Tibial nerve (tissue), 4 donors: ENCODE measurements at places on chromosomes 11 and 22. TPM values are rescaled to one million over a fixed set of nuclear protein-coding genes. Genes with fewer than 3 reads are reported as not detected.

FUT4 gene
- total RNA-seq = 9.0 TPM

ART1 gene
- total RNA-seq = 2.8 TPM

TSSK2 gene
- total RNA-seq = not detected

CDON gene
- 16.1 TPM for total RNA-seq

DNA sequence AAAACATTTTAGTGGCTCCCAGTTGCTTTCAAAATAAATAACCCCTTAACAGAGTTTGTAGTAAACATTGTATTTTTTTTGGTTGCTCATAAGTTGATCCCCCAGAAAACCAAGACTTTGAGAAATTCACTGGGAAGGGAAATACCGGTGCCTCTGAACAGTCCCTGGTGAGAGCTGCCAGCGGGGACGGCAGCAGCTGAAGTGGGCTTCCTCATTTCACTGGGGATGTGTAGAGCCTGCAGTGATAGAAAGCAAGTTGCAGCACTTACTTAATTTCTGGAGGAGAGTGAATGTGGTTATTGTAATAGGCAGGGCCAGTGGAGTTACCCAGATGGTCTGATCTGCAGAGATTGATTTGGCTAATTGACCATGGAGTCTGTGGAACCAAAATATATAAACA is 18.6 kb upstream of the MCHR1 start:
- no peak for DNase-seq

DNA sequence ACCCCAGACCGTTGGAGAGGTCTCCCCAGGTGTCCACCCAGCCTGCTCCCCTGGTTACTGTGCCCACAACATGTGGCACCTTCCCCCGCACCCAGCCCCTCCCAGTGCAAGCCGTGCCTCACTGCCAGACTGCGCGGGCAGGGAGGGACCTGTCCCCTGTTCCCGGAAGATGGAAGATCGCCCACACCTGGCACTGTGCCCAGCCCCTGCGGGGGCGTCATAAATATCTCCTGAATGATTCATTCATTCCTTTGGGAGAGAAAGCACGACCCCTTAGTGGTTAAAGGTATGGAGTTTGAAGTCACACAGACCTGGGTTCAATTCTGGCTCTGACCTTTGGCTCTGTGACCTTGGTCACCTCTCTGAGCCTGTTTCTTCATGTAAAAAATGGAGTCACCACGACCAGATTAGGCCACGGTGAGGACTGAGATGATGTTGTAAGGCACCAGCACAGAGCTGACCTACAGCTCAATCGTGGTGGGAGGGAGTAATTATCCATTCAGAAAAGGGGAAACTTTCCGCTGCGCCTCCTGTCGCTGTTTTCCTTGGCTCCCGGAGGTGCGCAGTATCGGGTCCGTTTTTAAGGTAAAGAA is 497 bp upstream of the SYT12 start:
- no peak for DNase-seq

DNA sequence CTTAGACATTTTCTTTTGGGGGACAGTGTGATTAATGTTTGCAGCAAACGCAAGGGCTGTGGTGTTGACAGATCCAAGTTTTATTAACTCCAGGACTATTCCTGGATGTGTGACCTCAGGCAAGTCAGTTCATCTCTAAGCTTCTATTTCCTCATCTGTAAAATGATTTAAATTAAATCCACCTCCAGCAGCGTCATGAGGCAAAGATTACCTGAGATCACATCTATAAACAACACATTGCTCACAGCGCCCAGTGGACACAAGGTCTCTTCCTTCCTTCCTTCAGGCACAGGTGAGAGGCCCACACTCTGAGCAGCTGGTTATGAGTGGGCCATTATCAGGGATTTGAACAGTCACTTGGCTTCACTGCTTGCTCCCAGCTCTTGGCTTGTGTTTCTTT is 111.2 kb upstream of the RASSF10 start:
- no peak for DNase-seq
